GM23248 (cell line): ENCODE measurements at places on chromosomes 1 and 21.
A peak's percentile ranks its signal among the peaks of the same experiment; 100 is the strongest.

- no peak for DNase-seq
Measured at GRCh38 chr1:27994060-27994459, 34.3 kb downstream of the XKR8 start.

DNA sequence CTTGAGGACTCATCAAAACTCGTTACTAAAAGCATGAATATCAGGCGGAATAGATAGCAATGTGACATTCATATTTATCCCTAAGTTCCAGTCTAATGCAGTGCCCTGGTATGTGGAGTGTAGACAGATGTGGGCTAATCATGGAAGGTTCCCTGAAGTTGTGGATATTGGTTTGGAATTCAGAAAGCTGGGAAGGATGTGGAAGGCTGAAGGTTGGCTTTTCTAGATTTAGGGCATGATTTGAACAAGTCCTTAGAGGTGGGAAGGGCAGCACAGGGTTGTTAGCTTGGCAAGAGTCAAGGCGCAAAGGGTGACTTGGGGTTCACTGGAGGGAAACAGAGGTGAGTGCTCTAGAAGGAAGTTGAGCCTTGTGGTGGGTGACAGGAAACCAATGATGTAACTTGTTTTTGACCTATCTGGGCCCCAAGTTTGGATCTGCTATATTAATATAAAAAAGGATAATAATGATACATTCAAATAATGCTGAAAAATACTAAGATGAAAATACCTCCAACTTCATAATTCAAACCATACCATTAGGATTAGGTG, 21.9 kb downstream of the LGALS8 start:
- no peak for DNase-seq

GRCh38 chr1:91502672-91503184, 2.1 kb downstream of the CDC7 start:
- DNase-seq = peak; percentile 29

GRCh38 chr1:231571904-231572303, 43.4 kb downstream of the TSNAX start:
- DNase-seq = no peak

DNA sequence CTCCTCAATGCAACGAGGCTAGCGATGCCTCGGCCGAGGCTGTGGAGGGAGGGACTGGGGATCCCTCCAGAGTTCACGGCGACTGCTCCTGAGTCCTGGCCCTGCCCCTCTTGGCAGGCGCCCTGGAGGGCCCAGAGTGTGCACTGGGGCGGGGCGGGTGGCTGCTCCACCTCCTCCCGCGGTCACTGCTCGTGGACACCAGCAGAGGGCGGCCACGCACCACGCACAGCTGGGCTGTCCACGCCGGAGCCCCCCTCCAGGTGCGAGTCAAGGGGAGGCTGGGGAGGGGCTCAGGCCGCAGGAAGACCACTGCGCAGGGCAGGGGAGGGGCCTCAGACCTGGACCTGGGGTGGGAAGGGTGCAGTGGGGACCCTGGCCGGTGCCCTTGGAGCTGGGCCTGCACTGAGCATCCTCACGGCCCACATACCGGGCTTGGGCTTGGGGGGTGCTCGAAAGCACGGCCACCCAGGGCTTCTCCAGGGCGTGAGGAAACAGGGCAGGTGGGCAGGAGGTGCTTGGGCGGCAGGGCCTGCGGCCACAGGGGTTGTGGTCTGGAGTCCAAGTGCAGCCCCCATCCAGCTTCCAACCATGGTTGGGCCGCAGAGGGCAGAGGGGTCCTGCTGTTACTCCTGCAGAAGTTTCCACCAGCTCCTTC, 20.6 kb upstream of the TTC34 start:
- DNase-seq = peak; percentile 24

GRCh38 chr1:164498792-164499191, 60.2 kb upstream of the PBX1 start:
- no peak for DNase-seq

GRCh38 chr1:202199040-202199889, 5.7 kb downstream of the LGR6 start:
- DNase-seq = no peak

GRCh38 chr1:19921310-19921709, 2.1 kb downstream of the PLA2G2E start:
- DNase-seq = no peak

DNA sequence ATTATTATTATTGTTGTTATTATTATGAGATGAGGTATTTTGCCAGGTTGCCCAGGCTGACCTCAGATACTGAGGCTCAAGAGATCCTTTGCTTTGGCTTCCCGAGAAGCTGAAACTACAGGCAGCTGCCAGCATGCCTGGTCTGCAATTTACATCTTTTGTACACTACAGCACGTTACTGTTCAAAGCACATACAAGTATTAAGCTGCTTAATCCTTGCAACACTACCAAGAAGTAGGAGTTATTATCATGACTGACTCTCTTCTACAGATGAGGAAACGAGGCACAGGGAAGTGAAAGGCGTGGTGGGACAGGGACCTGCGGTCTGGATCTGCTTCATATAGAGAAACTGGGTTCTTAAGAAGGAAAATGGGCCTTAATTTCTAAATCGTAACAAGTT, 11.6 kb downstream of the ERG start:
- DNase-seq = peak; percentile 7

GRCh38 chr1:44354268-44354839, 703 bp downstream of the ERI3 start:
- DNase-seq = peak; percentile 70

DNA sequence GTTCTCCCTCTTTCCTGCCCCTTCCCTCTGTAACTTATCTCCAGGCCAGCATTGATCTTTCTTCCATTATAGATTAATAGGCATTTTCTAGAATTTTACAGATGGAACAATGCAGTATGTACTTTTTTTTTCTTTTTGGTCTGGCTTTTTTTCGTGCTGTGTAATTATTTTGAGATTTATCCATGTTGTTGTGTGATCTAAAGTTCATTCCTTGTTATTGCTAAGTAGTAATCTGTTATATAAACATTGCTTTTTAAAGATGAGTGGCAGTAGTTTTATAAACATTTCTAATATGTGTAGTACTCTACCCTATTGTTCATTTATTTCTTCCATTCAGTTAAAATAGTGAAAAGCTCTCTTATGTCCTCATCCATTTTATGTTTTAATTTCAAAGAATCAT, 5.9 kb downstream of the LYST start:
- DNase-seq = no peak
